Hematopoietic multipotent progenitor cell (in vitro differentiated cells): ENCODE measurements at places on chromosomes 2 and 18. TPM values are rescaled to one million over a fixed set of nuclear protein-coding genes. Genes with fewer than 3 reads are reported as not detected.

DNA sequence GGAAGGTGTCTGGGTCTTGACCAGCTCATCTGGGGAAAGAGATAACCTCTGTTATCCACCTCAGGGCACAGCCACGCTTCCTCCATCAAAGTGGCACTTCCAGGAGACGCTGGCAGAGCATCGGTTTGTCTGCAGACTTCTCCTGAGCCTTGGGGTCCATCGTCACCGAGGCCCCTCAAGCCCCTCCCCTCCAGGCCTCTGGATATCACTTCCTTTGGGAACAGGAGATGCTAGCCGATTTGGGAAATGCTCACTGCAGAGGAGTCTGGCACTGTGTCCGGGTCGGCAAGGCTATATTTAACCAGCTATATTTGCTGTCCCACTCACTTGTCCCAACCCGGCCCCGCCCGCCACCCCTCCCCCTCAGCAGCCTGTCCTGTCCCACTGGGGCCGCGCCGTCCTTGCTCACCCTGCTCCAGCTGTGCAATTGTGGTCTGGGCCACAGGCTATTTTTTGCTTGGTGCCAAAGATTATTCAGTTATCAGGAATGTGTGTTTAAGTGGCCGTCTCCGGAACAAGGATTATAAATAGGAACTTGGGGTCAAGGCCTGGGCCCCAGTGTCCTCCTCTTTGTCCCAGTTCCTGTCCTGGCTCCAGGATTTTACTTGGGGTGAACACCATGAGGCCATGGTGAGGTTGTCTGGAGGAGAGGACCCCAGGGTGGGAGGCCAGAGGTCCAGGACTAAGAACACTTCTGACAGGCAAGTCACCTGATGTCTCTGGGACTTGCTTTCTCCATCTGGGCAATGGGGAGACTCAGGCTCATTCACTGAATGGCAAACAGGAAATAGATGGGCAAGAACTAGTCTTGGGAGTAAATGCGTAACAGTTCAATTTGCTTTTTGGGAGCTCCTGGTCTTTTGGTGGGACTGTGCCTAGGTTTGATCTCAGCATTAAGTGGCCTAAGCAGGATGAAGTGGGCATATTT is 263.6 kb downstream of the DYSF start:
- DNase-seq = no peak

DNA sequence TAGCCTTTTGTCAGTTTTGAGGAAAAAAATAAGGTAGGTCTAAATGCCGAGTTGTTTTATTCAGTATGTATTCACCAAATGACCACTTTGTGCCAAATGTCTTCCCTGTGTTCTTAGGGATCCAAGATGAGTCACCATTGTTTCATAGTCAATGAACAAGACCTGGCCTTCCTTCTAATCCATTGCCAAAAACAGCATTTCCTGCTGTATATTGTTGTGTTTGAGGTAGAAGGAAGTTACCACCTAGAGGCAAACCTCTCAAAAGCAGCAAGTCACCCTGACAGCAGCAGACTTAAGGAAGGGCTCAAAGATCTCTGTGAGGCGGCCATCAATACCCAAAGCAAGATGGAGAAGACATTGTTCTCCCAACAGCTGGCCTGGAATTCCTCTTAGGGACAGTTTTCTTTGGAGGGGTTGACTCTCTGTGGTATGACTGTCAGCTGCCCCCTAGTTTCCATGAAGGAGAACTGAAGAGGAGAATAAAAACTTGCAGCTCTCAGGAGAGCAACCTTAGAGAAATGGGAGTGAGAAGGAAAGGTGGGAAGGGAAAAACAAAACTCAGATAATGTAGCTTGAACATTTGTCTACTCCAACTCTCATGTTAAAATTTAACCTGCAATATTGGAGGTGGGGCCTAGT is 328.3 kb downstream of the LRATD1 start:
- DNase-seq = no peak

- DNase-seq = no peak
Observed at GRCh38 chr2:217562871-217563480, 439.8 kb downstream of the TNS1 start.

- DNase-seq = no peak
Observed at GRCh38 chr2:46135958-46136357, 161.2 kb upstream of the EPAS1 start.

- no peak for DNase-seq
Observed at GRCh38 chr2:929925-930324, 20.7 kb upstream of the SNTG2 start.

- DNase-seq = no peak
Observed at GRCh38 chr18:57141208-57142129, 5.4 kb upstream of the BOD1L2 start.

SULT1C2 gene
- under 0.01 TPM for total RNA-seq

RAPGEF4 gene
- under 0.01 TPM for total RNA-seq

FAM110C gene
- under 0.01 TPM for total RNA-seq

NMUR1 gene
- 0.54 TPM for total RNA-seq

LIMS4 gene
- 0.54 TPM for total RNA-seq
